KG1 (cell line): ENCODE measurements at places on chromosomes 7 and 10.

DNA sequence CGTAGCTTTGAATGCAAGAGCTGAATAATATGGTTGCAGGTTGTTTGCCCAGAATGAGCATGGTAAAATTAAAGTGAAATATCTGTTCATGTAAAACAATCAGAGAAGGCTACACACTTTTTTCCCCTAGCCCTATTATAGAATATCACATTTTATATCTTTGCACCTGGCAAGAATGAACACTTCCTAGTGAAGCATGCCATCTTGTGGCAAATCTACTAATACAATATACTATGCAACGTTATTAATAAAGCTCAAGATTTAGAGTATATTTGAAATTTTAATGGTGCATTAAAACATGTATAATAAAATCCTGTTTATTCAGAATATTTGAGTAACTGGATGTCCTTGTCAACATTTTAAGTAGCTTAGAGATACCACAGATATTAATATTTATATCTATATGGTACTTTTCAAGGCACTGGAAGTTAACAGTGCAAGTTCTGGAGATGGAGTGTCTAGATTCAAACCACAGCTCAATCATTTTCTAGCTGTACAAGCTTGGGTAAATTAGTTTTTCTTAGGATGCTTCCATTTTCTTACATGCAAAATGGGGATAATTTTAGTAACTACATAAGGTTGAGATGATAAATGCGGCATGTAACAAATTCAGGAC is 643.1 kb upstream of the SEMA3D start:
- DNase-seq, result no peak

DNA sequence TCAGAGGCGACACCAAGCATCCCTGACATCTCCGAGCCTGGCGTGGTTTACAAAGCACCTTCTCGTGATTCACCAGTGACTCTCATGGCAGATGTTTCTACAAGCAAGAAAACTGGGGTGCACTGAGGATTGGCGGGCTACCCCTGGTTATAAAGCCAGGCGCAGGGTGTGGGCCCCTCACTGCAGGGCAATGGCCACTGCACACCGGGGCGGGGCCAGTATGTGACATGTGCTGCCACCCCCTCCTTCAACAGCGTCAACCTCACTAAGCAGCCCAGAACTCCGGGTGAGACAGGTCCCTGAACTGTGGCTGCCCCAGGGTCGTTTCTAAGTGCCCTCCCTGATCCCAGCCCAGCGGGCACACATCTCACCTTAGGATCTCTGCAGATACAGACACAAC is 63.8 kb downstream of the CHST15 start:
- no peak for DNase-seq

- DNase-seq, result no peak
These were observed 221.2 kb downstream of the FAM107B start for GRCh38 chr10:14553448-14553847.

DNA sequence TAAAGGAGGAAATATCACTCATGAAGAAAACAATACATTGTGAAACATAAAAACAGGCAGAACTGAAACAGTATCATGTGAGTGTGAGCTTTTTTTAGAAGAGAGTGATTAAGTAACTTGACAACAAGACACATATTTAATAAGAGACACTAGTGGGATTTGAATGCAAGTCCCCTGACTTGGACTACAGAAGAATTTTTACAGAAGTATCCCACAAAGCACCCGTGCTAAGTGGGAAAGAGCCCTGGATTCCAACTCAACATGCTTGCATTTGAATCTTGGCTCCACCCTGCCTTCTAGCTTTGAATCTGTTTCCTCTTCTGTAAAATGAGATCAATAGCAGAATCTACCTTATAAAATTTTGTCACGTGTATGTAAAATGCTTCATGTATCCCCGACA is 166.2 kb downstream of the ZNF365 start:
- DNase-seq, result no peak

DNA sequence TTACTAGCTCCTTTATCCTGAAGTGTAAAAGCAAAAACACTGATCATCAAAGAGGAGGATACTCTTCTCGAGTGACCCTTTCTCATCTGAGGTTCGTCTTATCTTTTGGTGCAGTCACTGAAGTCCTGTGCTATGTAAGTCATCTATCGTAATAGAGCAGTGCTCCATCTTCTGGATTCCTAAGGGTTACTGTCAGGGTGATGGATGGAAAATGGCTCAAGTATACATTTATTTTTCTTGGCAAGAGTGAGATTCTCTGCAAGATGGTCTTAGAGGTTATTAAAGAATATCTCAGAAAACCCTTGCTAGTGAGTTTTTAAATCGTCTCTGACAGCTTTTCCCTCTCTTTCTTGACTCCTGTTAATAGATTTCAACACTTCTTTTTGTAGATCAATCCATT is 12.4 kb downstream of the PRKG1 start:
- DNase-seq, result no peak

DNA sequence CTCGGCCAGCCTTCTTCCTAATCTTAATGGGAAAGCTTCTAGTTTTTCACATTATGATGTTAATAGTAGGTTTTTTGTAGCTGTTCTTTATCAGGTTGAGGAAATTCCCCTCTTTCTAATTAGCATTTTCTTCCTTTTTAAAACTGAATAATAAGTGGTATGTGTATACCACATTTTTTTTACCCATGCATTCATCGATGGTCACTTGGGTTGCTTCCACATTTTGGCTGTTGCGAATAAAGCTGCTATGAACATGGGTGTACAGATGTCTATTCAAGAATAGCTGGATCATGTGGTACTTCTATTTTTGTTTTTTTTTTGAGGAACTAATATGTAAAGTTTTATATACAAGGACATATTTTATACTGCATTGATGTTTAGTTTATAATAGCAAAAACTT is 44.3 kb downstream of the NRF1 start:
- DNase-seq, result no peak

DNA sequence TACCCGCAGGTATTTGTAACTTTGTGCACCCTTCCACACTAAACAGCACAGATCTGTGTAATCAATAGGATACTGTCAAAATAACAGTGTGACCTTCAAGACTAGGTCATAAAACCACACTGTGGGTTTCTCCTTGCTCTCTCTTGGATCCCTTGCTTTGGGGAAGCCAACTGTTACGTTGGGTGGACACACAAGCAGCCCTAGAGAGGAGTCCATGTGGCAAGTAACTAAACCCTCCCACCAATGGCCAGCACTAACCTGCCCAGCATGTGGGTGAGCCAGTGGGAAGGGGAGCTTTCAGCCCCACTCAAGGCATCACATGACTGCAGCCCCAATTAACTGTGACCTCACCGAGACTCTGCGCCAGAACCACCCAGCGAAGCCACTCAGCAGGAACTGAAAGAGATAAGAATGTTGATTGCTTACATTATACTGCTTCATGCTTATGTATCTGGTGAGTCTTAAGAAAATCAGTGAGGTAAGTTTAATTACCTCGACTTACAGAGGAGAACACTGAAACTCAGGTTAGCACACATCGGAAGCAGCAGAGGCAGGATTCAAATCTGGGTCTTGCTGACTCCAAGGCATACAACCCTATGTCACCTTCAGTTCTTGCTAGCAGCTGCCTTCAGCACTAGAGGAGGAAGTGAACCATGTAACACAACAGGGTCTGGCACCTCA is 9.4 kb upstream of the ZC3HAV1 start:
- DNase-seq, result no peak

- DNase-seq, result no peak
These were observed 3.6 kb downstream of the ELN start for GRCh38 chr7:74031403-74032190.

DNA sequence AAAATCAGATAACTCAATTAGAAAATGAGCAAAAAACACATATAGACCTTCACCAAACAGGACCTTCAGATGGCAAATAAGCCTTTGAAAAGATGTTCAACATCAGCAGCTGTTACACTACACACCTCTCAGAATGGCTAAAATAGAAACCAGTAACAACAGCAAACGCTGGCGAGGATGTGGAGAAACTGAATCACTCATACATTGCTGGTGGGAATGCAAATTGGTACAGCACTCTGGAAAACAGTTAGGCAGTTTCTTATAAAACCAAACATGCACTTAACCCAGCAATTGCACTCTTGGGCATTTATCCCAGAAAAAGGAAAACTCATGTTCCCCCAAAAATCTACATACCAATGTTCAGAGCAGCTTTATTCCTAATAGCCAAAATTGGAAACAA is 37.7 kb upstream of the SMARCD3 start:
- no peak for DNase-seq

GRCh38 chr7:157497367-157497743 is 160.6 kb downstream of the DNAJB6 start:
- DNase-seq, result no peak

- DNase-seq, result no peak
These were observed 2.4 kb downstream of the RBM20 start for GRCh38 chr10:110646417-110647135.

DNA sequence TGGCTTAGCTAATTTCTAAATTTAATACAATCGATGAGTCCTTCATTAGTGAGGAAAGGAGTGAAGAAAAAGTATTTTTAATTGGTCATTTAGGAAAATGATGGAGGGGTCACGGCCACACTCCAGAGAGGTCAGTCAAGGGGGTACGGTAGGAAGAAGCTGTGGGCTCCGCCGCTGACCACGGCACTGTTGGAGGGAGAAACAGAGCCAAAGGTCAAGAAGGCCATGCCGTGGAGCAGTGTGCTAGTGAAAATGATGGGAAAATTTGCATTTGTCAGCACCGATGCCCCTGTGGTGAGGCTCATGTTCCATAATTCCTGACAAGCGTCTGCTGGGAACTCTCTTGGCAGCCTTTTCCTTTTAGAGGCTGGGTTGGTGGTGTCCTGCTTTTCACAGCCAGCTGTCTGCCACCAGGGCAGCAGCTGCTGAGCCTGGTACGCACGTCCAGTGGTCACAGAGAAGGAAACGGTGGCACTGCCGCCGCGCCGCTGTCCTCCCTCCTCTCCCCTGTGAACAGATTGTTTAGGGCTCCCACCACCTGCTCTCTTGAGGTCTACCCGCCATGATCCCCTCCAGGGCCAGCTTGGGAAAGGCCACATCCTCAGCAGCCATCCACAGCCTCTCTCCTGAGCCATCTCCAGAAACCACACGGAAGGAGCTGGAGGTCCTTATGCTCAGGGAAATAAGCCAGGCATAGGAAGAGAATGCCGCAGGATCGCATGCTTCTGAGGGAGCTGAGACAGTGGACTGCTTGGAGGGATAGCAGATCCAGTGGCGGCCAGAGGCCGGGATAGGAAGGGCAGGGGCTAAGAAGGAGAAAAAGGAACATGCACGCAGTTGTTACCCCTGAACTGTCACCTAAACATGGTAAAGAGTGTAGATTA is 263.7 kb upstream of the PPP2R2D start:
- no peak for DNase-seq
